ENCODE measurements at places on chromosomes 16 and 17.

- DNase-seq, result no peak
Observed at GRCh38 chr16:782766-783403, 5.3 kb downstream of the RPUSD1 start.

DNA sequence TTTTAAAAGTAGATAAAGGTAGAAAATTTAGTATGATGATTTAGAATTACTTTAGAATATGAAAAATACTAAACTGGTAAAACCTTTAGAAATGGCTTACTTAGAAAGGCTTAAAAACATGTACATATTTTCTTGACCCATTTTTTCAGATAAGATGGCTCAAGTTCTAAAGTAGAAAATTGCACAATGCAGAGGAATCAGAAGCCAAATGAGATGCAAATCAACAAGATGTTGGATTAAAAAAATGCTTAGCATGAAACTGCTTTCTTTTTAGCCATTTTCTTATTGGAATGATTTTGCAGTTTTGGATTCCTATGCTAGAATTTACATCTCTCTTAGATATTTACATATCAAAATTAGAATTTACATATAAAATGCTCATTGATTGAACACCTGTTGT is 1.5 kb upstream of the KRTAP3-1 start:
- no peak for DNase-seq

DNA sequence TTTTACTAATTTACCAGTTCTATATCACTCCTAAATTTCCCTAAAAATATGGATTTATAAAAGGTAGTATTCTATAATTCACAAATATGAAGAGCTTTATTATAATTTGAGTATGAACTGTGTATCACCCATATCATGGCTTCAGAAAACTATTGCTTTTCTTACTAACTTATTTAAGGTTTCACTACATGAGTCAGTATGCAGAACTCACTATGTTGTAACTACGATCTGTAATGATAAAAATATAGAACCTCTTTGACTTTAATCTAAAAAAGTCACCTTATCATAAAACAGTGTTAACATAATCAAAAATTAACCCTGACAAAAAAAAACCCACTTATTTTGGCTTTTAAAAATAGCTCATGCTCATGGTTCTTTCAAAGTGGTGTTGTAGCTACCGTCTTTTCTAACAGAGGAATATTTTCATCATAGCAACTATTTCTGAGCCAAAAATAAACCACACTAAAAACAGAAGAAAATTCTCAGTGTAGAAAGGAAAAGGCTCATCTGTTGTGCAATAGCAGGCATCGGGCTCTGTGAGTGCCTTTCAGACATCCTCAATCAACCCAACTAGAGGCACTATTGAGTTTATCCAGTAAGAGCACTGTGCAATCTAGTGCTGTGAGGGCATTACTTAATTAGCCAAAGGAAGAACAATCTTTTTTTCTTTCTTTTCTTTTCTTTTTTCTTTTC is 42.1 kb downstream of the ITGAM start:
- DNase-seq, result peak; percentile 5

- DNase-seq, result no peak
Observed at GRCh38 chr17:67449845-67450755, 73.0 kb downstream of the PITPNC1 start.

- no peak for DNase-seq
Observed at GRCh38 chr16:11679250-11679649, 11.0 kb downstream of the SNN start.

DNA sequence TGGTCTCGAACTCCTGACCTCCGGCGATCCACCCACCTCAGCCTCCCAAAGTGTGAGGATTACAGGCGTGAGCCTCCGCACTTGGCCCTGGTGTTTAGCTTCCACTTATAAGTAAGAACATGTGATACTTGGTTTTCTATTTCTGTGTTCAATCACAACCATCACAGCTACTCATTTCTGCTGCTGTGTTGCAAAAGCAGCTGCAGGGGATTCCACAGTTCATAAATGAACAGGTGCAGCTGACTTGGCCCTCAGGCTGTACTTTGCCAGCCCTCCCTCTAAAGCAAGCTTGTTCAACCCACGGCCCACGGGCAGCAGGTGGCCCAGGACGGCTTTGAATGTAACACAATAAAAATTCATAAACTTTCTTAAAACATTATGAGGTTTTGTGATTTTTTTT is 79.2 kb downstream of the SLC39A11 start:
- peak; percentile 2 for DNase-seq

GRCh38 chr16:79430191-79430678 is 170.3 kb downstream of the MAF start:
- no peak for DNase-seq

- no peak for DNase-seq
Observed at GRCh38 chr17:71677439-71677838, 443.4 kb upstream of the SOX9 start.

- no peak for DNase-seq
Observed at GRCh38 chr16:86064431-86065250, 165.7 kb downstream of the IRF8 start.

DNA sequence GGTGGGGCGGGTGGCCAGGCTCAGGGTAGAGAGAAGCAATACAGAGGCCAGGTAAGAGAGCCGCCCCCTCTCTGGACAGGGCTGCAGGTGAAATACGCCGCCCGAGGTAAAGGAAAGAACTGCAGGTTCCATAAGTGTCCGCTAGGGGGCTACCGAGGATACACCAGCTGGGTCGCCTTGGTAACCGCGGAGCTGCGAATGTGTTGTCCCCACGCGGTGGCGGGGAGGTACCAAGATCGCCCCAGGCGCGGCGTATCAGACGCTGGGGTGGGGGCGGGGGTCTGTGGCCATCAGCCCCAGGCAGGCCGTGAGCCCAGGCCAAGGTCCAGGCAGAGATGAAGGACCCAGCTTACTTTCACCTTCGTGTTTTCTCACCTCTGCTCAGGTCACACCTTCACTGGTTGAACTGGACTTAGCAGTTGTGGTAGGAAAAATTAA is 18.4 kb upstream of the ZFP90 start:
- DNase-seq, result peak; percentile 85

- DNase-seq, result no peak
Observed at GRCh38 chr17:49703557-49704277, 4.0 kb downstream of the SLC35B1 start.

DNA sequence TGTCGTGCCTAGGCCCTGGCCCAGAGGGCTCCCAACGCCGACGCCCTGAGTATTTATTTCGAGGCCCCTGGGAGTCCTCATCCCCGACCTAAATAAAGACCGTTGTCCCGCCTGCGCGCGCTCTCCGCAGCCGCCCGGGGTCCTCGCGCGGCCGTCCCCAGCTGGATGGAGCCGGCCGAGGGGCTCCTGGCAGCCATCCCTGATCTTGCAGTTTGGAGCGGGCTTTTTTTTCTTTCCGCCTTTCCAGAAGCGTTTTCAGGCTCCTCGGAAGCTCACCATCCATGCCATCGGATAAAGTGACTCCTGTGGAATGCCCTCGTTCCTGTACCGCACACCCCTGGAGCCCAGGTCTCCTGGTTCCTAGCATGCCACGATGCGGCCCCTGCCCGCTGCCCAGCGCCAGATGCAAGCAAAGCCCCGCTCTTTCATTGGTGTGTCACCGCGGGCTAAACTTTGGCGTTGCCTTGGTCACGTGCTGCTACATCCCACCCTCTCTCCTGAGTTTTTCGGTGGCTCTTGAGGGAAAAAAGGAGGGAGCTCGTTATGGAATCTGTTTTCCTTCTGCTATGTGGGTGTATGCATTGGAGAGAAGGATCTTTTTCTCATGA is 716 bp downstream of the TMEM94 start:
- peak; percentile 62 for DNase-seq

DNA sequence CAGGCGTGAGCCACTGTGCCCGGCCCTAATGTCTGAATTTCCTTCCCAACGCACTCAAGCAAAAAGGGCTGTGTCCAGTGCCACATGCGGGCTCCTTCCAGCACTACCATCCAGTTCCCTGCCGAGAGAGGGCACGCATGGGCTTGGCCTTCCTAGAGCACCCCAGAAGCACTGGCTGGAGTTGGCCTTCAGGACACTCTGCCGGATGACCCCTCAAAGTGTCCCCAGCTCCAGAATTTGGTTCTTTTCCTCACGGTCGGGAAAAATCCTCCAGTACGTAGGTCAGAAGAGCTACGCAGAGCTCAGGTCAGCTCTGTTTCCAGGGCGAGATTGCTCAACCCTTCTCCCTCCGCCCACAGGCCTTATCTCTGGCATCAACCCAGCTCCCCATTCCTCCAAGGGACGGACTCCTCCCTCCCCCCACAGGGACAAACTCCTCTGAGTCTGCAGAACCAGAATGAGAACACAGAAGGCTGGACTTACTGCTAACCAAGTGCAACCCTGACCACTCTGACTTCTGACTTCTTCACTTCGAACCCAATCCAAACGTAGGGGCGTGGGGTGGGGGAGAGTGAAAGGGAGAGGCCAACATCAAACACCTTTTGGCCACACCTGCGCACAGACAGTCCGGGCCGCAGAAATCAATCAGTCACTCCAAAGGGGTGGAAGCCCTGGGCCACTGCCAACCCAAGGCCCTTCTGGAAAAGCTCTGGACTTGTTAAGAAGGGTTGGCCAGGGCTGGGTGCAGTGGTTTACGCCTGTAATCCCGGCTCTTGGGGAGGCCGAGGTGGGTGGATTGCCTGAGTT is 3.6 kb downstream of the CDC42EP4 start:
- no peak for DNase-seq

DNA sequence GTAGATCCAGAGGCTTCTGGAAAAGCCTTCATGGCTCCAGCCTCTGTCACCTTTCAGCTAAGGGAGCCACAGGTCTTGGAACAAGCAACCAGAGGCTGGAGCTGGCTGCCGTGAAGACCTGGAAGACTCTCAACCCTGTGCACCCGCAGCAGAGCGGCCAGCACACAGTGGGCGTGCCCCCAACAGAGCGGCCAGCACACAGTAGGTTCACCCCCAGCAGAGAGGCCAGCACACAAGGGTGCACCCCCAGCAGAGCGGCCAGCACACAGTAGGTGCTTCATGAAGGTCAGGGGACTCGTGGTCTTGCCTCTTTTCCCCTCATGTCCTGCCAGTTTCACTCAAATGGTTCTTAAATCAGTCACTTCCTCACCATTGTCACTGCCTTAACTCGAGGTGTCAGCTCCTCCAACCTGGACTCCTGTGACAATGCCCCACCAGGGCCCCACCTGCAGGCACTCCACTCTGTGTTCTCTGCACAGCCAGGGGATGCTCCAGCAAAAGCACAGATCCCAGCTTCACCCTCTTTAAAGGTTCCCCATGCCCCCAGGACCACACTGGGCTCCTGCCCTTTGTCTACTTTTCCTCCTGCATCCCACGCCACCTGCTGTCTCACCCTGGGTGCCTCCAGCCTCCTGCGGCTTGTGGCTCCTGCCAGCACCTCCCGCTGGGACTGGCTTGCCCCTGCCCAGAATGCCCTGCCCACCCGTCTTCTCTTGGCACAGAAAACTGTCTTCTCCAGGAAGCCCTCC is 42.4 kb upstream of the DOC2B start:
- no peak for DNase-seq

GRCh38 chr16:22342082-22342481 is 32.3 kb downstream of the CDR2 start:
- no peak for DNase-seq

DNA sequence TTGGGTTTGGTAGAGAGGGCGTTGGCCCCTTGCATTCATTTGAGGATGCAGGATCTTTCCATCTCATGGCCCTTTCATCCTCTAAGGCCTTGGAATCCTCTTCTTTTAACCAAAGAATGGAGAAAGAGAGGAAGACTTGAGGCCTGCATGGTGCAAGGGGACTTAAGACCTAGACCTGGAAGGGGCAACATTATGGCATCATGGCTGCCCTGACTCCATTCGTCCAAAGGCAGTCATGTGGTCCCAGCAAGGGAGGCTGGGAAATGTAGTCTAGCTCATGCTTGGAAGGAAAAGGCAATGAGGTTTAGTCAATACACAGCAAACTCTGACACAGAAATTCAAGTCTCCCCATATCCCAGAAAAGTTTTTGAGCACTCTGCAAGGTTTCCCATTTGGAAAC is 30.7 kb upstream of the CDRT4 start:
- DNase-seq, result no peak

DNA sequence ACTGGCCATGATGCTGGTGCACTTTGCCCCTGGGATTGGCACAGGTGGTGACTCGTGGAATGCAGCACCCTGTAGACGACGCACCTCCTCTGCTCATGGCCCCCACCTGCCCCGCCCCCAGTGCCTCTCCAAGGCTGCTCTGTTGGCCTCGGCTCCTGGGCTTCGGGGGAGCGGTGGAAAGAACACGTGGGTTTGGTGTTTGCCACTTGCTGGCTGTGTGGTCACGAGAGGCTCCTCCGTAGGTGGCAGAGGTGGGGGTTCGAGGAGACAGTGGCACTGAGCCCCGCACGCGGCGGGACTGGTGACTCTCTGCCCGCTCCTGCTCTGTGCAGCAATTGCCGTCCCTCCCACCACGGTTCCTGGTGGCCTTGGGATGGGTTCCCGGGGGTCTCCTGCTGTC is 82.8 kb upstream of the ZNF750 start:
- no peak for DNase-seq

DNA sequence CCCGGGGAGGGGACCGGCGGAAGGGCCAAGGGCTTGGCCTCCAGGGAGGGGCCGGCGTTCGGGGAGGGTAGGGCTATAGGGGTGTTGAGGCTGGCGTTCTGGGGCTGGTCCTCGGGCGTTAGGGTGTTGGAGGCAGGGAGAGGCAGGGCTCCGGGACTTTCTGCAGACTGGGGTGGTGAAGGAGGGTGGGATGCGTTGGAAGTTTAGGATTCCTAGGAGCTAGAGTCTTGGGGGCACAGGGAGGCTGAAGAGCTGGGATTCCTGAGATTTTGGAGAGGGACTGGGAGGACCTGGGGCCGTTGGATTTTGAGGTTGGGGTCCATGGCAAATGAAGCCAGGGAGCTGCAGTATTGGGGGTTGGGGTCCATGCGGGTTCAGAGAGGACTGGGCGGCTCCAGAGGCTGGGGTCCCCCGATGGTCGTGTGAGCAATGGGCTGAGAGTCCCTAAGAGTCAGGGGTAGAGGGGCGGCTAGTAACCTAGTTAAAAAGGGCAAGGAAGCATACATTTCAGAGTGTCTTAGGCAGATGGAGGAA is 740 bp downstream of the NFATC2IP start:
- DNase-seq, result no peak

GRCh38 chr16:57113042-57113453 is 20.7 kb downstream of the CPNE2 start:
- no peak for DNase-seq

DNA sequence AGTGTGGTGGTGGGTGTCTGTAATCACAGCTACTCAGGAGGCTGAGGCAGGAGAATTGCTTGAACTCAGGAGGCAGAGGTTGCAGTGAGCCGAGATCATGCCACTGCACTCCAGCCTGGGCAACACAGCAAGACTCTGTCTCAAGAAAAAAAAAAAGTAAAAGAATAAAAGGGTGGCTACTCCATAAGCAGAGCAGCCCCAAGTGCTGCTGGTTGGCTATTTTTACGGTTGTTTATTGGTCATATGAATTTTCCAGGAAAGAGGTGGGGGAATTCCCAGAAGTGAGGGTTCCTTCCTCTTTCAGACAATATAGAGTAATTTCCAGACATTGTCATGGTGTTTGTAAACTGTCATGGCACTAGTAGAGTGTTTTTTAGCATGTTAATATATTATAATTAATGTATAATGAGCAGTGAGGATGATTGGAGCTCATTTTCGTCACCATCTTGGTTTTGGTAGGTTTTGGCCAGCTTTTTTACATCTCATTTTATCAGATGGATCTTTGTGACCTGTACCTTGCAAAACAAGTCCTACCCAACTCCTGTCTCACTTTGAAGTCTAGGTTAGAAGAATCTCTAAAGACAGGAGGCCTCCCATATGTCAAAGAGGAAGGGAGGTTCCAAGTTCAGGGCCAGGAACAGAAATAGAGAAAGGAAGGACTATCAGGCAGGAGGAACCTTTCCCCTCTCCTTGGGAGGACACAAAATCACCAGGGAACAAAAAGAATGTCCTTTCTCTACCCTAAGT is 39.1 kb downstream of the HOXB1 start:
- no peak for DNase-seq

- no peak for DNase-seq
Observed at GRCh38 chr17:40113907-40114245, 7.9 kb upstream of the MSL1 start.
